ENCODE measurements at places on chromosomes 11 and 22. TPM values are rescaled to one million over a fixed set of nuclear protein-coding genes. Genes with fewer than 3 reads are reported as not detected.

- DNase-seq: no peak
Measured at GRCh38 chr22:44845191-44845590, 92.8 kb downstream of the ARHGAP8 start.

DNA sequence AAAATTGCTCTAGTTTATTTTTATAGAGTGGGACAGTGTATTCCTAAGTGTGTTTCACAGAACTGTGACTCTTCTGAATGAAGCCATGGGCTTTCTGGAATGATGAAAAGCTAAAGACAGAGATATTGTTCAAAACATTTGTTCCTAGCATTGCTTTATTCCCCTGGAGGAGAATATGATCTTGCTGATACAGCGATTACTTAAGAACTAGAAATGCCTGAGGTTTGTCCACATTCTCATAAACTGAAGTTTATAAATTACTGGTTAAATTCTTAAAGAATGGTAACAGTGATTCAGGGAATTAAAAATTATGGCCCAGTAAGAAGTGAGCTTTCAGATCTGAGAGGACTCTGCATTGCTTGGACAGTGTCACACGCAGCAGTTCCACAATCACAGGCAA is 690.3 kb downstream of the FAM181B start:
- DNase-seq: peak; percentile 10

DNA sequence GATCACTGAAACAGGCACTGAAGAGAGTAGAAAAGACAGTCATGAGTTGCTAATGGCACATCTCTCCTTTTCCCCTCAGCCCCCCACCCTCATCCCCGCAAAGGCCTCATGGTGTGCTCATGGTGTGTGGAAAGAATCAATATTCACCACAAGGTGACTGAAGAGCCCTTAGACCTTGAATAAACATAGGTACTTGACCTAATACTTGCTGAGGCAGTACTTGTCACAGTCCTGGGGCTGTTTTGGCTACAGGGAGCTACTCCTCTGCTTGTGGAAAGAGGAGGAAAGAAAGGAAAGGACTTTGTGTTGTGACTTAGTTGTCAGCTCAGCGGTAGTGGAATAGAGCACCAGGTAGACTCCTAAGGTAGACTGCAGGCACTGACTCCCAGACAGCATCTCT is 537.8 kb upstream of the CCDC179 start:
- DNase-seq: no peak

DNA sequence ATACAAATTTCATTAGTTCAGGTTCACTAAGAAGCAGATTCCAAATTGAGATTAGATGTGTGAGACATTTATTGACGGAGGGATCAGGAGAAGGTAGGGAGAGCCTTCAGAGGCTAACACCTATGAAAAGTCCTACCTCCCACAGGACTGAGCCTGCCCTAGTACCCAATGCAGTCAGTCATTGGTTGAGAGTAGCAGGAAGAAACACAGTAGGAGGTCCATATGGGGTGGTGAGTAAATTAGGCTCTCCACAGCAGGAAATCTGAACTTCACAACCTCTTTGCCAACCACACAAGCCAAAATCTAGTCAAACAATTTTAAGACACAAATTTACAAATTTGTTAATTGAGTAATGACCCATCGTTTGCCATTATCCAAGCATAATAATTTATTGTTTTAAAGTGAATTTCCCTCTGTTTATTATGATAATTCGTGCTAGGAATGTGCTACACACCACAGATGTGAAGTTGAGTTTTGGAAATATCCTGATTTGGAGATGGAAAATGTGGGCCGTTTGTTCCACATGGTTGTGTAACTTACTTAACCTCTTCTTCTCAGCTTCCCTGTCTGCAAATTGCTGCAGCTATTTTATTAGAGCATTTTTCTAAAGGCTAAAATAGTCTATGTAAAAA is 542.1 kb downstream of the ETS1 start:
- no peak for DNase-seq

- no peak for DNase-seq
Measured at GRCh38 chr11:128832121-128832497, 35.0 kb downstream of the KCNJ1 start.

DNA sequence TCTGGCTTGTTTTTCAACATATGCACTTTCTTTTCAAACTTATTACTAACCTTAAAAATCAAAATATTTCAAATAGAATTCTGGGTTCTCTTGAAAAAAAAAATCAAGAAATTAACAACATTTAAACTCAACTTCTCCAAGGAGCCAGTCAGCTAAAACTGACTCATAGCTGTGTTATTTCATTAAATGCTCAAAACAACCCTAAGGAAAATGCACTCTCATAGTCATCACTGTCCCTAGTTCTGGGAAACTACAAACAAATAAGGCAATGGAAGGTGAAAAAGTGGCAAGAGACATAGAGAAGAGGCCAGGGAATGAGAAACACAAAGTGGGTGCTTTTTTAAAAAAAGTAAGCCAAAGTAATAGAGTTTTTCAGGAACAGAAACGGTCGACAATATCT is 4.1 kb upstream of the ARHGAP20 start:
- DNase-seq: no peak

GRCh38 chr22:44777364-44777755 is 25.0 kb downstream of the ARHGAP8 start:
- no peak for DNase-seq

GRCh38 chr22:40203572-40203971 is 25.8 kb downstream of the TNRC6B start:
- DNase-seq: no peak

- DNase-seq: no peak
Measured at GRCh38 chr11:35990170-35990569, 46.3 kb downstream of the LDLRAD3 start.

- DNase-seq: no peak
Measured at GRCh38 chr22:27194096-27194748, 536.8 kb downstream of the MIAT start.

DNA sequence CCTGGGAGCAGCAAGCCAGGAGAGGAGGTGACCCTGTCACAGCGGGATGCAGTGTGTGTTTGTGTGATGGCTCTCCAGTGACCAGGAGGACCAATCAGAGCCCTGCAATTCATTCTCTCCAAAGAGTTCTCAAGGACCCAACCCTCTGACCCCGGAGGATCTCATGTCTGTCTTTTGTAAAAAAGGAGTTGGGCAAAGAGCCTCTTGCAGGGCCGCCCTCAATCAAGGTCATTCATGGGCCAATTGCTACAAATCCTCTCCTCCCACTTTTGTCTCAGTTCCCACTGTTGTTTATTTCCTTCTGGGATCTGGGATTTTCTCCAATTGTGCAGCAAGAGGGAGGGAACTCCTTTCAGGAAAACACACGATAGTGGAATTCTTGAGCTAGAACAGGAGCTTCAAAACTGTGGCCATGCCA is 4.0 kb downstream of the TECTA start:
- DNase-seq: no peak

GRCh38 chr11:75024068-75024449 is 35.3 kb downstream of the NEU3 start:
- DNase-seq: no peak

DNA sequence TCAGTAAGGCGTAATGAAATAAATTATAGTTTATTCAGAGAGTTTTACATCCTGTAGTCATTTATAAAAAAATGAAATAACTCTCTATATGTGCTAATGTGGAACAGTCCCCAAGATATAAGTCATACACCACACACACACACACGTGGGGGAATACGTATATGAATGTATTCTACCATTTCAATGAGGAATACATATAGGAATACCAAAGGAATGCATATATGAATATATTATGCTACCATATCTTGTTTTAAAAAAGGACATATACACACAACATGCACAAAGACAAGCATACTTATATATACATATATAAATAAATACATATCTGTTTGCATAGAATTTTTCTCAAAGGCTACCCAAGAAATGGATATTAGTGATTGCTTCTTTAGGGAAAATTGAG is 39.6 kb upstream of the GRIK4 start:
- no peak for DNase-seq

DNA sequence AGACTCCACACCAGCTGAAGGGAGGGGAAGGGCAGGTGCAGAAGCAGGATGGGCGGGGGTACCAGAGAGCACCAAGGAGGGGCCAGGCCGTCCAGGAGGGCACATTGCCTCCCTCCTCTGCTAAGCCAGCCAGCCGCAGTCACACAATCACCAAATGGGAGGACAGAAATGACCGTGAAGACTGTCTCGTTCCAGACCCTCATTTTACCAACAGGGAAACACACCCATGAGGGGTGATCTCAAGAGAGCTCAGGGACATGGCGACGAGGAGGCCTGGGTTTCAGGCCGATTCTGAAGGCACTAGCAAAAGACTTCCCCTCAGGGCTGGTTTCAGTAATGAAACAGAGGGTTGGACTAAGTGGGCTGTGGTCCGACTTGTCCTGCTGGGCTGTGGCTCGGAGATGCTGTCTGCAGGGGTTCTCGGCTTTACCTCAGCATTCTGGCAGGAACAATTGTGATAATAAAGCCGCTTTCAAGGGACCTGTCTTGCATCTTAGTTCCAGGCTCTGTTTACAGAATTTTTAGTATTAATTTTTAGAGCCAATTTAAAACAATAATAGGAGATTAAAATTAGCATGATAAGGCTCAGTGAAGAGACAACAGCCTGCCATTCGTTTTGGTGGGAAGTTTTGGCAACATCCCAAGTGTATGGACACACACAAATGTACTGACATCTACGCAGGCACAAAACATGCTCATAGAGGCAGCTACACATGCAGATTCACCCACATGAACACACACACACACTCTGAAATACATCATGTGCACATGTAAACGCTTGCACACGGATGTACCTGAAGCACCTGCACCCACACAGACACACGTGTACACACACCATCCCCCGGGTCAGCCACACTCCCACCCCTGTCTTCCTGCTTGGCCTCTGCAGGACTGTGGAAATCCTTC is 2.0 kb upstream of the B3GAT1 start:
- DNase-seq: no peak

- DNase-seq: no peak
Measured at GRCh38 chr22:50275181-50276055, 5.2 kb upstream of the MAPK11 start.

GRCh38 chr22:41260871-41261270 is 20.1 kb upstream of the CHADL start:
- no peak for DNase-seq

DNA sequence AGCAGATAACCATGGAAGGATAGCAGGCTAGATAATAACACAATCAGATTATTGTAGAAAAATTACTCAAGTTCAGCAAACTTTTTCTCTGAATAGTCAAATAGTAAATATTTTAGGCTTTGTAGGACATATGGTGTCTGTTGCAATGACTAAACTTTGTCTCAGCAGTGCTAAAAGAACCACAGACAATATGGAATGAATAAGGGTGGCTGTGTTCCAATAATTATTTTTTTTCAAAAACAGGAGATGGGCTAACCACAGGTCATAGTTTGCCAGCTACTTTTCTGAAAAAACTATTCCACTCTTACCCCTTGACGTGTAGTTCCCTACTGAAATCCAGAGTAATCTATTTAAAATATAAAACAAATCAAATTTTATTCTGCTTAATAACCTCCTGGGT is 153.9 kb upstream of the LRRC4C start:
- no peak for DNase-seq

GRCh38 chr22:42889304-42889703 is 32.2 kb upstream of the ARFGAP3 start:
- no peak for DNase-seq

- DNase-seq: peak; percentile 35
Measured at GRCh38 chr22:38148245-38148644, 33.4 kb downstream of the PLA2G6 start.

TRIM6 gene
- total RNA-seq: 6.3 TPM

TCN2 gene
- total RNA-seq: 9.0 TPM

TMPRSS4 gene
- total RNA-seq: 13.3 TPM

KDM4D gene
- 1.8 TPM for total RNA-seq

MS4A7 gene
- total RNA-seq: not detected

KRTAP5-10 gene
- total RNA-seq: not detected

PKNOX2 gene
- total RNA-seq: not detected

TEX54 gene
- not detected for total RNA-seq

BET1L gene
- total RNA-seq: 23.7 TPM

TPBGL gene
- total RNA-seq: not detected

All from epithelial cell of proximal tubule (primary cell).